Forelimb muscle (tissue), 1 donor: ENCODE measurements at places on chromosomes 11 and 22.

- no peak for DNase-seq
These were observed 7.1 kb downstream of the SAA4 start for GRCh38 chr11:18229501-18229900.

- no peak for DNase-seq
These were observed 671.7 kb downstream of the BRD1 start for GRCh38 chr22:49155770-49156580.

GRCh38 chr11:69301455-69302401, 7.8 kb downstream of the MYEOV start:
- DNase-seq: no peak

DNA sequence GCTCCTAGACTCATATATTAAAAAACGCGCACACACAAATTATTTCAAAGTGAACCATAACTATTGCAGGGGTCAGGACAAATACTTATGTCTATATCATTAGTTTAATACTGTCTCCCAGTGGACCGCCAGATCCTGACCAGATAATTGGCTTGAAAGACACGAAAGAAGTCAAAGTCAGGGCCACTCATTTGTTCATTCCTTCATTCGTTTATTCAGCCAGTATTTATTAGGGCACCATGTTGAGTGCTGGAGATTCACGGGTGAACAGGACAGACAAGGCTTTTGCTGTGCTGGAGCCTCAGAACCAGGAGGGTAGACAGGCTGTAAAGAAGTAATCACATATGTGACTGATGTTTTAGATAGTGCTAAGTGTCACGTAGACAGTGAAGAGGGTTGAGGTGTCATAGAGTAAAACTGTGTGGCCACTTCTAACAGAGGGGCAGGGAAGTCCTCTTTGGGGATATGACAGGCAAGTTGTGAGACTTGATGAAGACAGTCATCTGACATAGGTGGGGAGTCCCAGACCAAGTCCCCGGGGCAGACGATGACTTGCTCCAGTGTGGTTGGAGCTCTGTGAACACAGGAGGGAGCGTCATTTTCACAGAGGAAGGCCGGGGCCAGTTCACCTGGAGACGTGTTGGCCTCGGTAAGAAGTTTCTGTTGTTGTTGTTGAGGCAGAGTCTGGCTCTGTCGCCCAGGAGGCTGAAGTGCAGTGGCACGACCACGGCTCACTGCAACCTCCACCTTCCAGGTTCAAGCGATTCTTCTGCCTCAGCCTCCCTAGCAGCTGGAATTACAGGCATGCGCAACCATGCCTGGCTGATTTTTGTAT, 25.9 kb downstream of the RBX1 start:
- DNase-seq: no peak

DNA sequence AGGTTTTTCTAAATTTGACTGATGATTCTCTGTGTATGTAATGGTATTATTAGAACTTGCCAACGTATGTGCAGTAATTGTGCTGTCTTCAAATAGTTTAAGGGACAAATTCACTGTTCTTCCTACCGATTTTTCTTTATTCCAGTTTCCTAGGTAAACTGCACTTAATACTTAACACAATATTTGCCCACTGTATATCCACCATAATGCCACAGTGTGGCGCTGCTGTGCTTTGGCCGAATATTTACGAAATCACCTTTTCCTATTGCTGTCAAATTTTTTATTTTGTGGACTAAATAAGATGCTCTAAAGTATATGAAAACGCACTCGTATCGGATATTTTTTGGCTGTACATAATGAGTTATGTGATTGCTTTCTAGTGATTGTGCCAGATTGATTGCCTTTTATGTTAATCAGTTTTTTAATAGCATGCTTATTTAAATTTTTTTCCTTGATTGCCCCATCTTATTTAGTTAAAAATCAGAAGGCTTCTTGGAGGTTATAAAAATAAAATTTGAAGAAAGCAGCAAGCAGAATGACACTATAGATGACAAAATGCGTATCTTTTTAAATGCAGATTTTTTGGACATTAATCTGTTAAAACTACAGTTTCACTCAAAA, 10.5 kb downstream of the AASDHPPT start:
- DNase-seq: peak; percentile 4
